NCI-H1092 treated with DMSO at 0.1 percent for 48 hours (cell line): ENCODE measurements at places on chromosomes 1 and 21.

DNA sequence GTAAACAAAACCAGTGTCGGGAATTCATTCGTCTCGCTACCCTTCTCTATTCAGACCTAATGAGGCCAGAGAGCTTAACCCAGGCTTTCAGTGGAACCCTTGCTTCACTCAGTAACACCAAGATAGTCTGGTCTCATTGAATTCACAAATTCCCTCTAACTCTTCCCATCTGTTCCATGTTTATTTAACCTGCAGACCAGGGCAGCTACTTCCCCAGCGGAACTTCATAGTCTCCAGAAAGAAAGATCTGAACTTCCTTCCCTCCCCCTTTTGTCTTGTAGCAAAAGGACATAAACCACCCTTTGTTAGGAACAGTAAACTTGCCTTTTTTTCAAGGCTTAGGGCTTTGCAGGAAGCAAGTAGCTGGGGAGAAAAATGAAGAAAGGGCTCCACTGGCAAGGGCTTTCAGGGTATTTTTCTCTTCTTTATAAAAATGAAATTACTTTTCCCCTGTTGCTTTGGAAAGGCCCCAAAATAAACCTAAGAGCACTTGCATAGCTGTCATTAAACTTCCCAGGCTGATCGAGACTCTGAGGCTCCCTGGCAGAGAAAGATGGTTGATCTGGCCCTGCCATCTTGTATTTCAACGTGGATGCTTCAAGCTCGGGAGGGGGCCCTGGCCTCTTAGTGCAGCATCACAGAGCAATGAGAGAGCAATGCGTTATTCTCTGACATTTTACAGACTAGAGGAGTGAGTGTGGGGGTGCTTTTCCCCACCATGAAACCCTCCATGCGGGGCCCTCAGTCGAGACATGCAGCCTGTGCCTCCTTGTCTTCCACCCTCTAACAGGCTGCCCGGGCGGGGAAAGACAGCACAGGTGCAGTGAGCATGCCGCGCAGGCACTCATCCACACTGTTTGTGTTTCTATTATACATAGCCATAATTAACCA lies 30.0 kb downstream of the MIS18A start:
- DNase-seq = peak; percentile 64

GRCh38 chr21:46304955-46305354 lies 18.7 kb downstream of the C21orf58 start:
- no peak for DNase-seq

DNA sequence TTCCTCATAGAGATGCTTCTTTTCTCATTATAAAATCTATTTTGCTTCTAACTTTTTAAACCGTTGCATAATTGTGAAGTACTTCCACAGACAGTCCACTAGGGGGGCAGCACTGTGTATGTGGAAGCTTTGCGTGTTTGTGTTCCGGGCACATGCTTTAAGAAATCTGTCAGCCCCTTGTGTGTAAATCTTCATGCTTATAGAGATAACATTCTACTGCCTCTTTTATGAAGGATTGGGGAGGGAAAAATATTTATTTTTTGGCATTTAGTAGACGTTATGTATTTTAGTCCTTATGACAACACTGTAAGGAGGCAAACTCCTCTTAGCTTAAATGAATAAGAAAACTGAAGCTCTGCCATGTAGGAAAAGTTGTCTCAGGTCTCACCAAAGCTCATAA lies 157.3 kb upstream of the PTGFR start:
- no peak for DNase-seq

DNA sequence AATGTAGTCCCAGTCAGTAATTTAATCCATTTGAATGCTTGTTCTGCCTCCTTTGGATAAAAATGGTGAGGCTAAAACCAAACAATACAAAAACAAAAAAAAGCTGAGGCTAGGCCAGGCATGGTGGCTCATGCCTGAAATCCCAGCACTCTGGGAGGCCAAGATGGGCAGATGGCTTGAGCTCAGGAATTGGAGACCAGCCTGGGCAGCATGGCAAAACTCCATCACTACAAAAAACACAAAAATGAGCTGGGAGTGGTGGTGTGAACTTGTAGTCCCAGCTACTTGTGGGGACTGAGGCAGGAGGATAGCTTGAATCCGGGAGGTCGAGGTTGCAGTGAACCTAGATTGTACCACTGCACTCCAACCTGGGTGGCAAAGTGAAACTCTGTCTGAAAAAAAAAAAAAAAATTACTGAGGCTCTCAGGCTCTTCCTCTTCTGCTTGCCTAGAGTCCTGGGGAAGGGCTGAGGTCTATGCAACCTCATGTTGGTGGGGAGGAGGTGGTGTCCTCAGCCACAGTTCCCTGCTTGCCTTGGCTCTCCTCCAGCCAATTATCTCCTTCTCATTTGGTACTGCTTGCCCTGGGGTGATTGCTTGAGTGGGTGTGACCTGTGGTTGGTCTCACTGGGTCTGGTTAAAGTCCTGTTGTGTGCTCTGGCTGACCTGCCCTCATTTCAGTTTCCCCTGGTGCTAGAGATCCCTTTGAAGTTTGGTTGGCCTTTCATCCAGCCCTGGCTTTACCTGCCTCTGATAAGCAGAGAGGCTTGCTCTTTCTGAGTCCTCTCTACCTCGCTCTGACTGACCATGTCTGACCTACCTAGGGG lies 20.9 kb downstream of the S1PR1 start:
- no peak for DNase-seq

GRCh38 chr1:234256359-234256758 lies 116.9 kb upstream of the COA6 start:
- no peak for DNase-seq

DNA sequence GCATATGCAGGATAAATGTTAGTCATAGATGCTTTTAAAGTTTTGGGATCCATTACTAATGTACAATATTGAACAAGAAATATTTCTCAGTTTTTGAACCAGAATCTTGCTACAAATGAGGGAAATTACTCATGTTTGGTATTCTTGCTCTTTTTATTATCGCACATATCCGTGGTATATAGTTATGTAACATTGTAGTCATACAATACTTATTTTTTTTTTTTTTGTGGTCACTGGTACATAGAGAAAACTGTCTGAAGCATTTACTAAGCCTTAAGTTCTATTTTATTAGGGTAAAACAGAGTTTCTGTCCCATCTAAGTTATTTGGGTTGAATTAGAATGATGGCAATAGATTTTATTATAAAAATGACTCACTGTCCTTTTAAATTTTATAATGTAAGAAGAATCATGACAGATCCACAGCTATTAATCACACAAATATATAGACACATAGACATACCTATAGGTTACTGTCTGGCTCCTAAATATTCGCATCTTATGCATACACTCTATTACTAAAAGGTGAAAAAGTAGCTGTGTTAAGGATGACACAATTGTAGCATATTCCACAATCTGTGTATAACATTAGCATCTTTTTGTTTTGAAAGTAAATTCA lies 18.0 kb upstream of the PRKAA2 start:
- DNase-seq = no peak

GRCh38 chr1:55369474-55369873 lies 154.3 kb upstream of the USP24 start:
- DNase-seq = no peak

GRCh38 chr1:95832370-95832769 lies 598.4 kb downstream of the RWDD3 start:
- no peak for DNase-seq
